GM12865 (cell line): ENCODE measurements at places on chromosomes 4 and X.
A peak's percentile ranks its signal among the peaks of the same experiment; 100 is the strongest.

- peak; percentile 59 for DNase-seq
These were observed 52.4 kb upstream of the TRIM2 start for GRCh38 chr4:153151535-153152455.

- DNase-seq: no peak
These were observed 77.8 kb upstream of the TEX13D start for GRCh38 chrX:124254611-124255010.

GRCh38 chr4:73438582-73439215 is 2.7 kb downstream of the AFP start:
- DNase-seq: no peak

GRCh38 chrX:66872771-66873170 is 233.9 kb upstream of the EDA2R start:
- no peak for DNase-seq

DNA sequence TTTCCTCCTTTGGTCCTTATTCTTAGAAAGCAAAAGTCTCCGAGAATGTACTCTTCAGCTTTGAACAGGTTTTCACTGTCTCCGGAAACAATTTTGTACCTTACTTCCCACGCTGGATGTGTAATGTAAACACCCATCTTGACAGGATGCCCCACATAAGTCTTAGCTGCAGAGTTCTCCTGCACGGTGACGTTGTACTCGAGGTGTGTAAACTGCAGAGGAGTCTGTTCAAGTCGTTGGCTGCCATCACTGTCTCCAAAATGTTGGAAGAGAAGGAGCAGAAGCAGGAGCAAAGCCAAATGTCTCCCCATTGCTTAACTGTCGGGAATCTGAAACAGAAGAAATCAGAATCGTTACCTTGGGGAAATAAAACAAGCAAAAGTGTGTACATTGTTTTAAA is 14.1 kb downstream of the FAT1 start:
- DNase-seq: no peak

DNA sequence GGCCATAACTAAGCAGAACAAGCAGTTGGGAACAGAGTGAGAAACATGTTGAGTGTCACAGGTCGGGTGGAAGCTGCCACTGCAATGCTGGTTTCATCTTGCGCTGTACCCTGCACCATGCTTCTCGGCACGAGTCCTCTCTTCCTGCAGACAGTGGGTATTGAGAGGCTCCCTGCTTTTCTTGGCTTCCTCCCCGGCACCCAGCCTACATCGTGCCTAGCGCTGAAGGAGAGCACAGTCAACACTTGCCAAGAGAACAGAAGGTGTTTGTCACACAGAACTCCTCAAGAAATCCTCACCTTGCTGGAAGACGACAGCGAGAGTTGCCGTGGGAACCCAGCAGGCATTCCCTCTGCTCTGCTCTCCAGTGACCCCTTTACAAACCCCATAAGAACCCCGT is 53.6 kb downstream of the EVC2 start:
- DNase-seq: no peak

- no peak for DNase-seq
These were observed at the start of gene MTNR1A for GRCh38 chr4:186554914-186555827. Gene MTNR1A (minus strand): TSS chr4:186555567. CDS start chr4:186555365, 202 bp downstream.

GRCh38 chr4:105122350-105122749 is 24.3 kb upstream of the TET2 start:
- DNase-seq: no peak

- DNase-seq: no peak
These were observed 423.1 kb downstream of the BCOR start for GRCh38 chrX:39674490-39675161.

GRCh38 chr4:136078976-136079375 is 1453.3 kb downstream of the PCDH18 start:
- no peak for DNase-seq

GRCh38 chr4:137421796-137422195 is 110.5 kb downstream of the PCDH18 start:
- no peak for DNase-seq

DNA sequence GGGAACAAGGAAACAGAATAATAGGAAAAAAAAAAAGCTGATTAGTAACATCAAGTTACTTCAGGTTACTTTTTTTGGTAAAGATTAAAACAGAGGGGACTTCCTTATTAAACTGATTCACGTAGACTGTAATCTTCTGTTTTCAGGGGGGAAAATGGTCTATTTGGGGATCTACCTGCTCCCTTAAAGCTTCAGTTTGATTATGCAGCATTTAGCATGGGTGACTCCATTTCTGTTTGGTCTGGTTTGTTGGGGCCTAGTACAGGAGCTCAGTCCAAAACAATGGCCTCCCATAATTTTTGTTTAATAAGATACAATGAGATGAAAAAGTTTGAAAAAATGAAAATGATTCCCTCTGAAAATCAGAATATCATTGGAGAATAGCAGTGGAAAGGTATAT is 34.6 kb downstream of the TEC start:
- no peak for DNase-seq

GRCh38 chr4:139900964-139901376 is 235.4 kb downstream of the MGST2 start:
- DNase-seq: no peak

GRCh38 chr4:150212485-150212884 is 134.2 kb downstream of the DCLK2 start:
- DNase-seq: no peak

- peak; percentile 29 for DNase-seq
These were observed 146.4 kb downstream of the GPC3 start for GRCh38 chrX:133838761-133839676.

DNA sequence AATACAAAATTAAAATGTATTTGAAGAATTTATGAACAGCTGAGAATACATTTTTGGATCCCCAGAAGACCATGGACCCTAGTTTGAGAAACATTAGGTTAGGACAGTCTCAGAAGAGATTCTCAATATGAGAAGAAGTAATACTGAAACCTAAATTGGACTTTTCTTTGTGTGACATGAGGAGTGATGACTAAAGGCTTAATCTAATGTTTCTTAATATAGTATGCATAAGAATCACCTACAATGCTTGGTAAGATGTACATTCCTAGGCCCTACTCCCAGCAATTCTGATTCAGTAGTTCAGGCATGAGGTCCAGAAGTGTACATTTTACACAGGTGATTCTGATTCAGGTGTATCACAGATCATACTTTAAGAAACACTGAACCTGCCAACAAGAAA is 31.6 kb upstream of the HUWE1 start:
- DNase-seq: peak; percentile 45

DNA sequence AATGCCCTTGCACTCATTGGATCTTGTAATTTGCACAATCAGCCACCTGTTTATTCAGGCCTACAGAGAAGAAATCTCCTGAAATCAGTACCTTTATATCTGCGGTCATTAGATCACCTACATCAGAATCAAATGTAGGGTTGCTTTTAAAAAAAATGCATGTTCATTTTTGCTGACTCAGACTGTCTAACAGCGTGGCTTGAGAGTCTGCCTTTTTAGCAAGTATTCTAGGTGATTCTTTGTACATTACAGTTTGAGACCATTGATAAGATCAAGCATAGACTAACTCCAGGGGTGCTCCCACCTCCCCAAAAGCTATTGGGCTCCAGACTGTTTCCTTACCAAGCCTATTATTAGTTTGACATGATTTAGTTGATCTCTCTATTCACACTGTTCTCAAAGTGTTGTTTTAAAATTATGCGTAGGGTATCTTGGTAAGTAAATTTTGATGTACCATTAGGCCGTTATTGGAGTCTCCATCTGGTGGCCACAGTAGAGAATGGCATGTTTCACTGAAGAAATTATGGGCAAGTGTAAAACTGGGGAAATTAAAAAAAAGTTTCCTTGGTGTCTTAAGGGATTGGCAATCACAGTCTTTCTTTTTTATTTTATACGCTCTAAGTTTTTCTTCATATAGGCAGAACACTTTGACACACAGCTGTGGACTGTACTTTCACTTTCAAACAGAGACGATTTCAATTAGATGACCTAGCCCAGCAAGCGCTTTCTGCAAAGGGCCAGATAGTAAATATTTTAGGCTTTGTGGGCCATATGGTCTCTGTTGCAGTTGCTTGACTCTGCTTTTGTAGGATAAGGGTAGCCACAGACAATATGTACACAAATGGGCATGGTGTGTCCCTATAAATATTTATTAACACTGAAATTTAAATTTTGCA is 33.7 kb upstream of the MSL3 start:
- peak; percentile 53 for DNase-seq

DNA sequence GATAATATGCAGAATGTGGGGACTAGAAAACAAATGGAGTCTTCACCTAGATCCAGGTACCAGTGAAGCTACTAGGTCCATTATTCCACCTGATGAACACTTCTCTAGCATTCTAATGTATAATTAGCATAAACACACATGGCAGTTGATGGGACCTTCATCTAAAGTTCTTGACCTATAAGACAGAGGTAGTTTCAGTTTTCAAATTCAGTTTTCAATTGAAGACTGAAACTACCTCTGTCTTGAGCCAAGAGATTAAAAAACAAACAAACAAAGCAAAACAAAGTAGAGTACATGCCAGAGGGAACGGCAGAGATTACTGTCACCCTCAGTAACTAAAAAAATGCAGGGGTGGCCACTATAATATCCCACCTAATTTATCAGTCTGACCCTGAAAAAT is 199.9 kb upstream of the NEIL3 start:
- DNase-seq: peak; percentile 23

DNA sequence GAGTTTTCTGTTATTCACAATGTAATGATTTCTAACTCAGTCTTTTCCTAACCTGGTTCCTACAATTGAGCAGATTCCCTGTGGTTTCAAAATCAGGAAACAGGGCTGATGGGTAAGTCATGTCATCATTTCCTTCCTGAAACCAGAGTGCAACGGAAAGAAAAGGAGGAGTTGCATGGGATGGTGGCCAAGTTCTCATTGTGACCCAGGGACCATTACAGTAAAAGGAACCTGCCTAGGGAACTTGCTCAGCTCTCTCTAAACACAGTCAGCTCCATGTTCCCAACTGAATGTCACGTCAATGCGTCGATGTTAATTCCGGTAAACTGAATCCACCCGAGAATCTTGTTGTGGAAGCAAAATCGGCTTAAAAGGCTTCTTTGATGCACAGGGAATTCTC is 51.2 kb downstream of the LGI2 start:
- no peak for DNase-seq

DNA sequence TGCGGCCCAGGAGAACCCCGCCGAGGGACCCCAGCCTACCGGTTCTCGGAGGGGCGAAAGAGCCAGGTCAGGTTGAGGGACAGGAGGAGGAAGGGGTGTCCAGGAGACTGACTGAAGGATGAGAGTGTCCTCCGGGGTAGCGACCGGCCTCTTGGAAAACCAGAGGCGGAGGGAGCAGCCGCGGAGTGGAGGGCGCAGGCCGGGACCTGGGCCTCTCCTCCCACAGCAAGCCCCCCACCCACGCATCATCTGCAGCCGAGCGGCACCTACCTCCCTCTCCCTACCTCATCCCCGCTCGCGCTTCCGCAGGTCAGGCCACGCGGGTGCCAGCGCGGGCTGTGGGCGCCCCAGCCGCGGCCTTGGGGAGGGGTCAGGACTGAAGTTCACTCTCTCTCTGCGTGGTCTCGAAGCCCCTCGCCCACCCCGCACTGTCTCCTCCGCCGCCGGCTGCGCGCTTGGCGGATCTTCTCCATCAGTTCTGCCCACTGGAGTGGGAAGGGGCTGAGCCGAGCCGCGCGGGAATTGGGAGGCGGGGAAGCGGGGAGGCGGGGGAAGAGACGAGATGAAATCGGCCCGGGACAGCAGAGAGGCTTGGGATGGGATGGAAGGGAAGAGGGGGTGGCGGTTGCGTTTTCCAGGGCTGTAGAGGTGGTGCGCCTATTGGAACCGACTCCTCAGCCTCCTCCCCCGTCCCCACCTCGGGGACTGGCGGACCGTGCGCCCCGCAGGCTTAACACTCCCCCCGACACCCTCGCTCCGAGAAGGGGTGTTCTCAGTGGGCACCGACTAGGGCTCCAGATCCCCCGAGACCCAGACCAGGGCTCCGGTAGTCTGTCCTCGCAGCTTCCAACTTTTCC is 1.8 kb downstream of the NLGN4X start:
- DNase-seq: no peak

- peak; percentile 65 for DNase-seq
These were observed 457.4 kb downstream of the CENPC start for GRCh38 chr4:67087897-67088296.

GRCh38 chr4:183303301-183303700 is 16.8 kb downstream of the CLDN22 start:
- DNase-seq: no peak

GRCh38 chr4:2818351-2818939 is 25.2 kb upstream of the ADD1 start:
- no peak for DNase-seq

GRCh38 chrX:5390376-5390775 is 838.3 kb downstream of the NLGN4X start:
- DNase-seq: no peak

- DNase-seq: peak; percentile 48
These were observed 25.5 kb downstream of the MOB1B start for GRCh38 chr4:70927502-70928137.

DNA sequence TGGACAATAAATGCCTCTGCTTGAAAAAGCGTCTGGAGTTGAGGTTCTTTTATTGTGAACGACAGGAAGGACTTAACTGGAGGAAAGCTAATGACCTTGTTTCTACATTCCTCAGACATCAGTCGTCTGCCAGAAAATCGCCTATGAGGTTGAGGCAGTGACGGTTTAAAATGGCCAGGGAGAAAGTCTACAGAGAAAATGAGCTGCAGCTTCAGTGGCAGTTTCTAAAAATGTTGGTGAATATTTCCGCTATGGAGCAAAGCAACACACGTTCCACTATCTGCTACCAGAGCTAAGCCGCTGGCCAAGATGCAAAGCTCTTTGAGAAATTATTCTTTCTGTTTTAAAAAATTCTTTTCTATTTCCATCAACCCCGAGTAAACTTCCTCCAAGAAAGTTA is 116.9 kb upstream of the GALNT7 start:
- no peak for DNase-seq

DNA sequence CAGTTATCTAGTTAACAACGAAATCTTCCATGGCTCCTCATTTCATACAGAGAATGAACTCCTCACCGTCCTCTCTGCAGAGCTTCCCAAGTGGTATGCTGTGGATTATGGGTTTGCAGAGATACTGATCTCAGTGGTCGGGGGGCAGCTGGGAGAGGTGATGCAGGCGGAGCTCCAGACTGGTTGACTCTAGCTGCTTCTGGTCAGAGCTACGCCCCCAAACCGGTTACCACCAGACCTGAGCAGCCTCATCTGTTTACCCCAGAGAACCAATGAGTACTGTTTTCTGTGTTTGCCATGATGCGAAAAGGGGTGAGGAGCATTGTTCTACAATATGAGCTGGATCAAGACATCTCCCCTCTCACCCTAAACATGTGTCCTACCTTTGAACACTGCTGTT is 135.7 kb upstream of the PLAC1 start:
- no peak for DNase-seq

DNA sequence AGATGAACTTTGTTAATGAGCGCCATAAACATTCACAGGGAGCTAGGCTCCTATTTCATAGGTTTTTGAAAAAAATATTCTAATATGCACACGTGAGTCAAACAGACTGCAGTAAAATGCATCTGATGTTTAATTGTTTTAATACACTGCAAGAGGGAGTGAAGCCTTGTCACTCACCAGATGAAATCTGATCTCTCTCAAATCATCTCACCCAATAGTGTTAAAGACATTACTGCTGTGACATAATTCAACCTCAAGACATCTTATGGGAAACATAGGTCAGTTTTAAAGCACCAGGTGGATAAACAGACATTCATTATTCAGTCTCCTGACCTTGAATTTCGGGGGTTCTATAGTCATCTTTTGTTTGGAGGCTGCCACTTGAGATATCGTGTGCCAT is 148.3 kb downstream of the MAML3 start:
- DNase-seq: no peak

- DNase-seq: no peak
These were observed 150.9 kb downstream of the HS6ST2 start for GRCh38 chrX:132807411-132808030.

- no peak for DNase-seq
These were observed 141.9 kb upstream of the ANXA3 start for GRCh38 chr4:78409612-78410202.
